Endothelial cell of umbilical vein (primary cell): ENCODE measurements at places on chromosomes 6 and 20. TPM values are rescaled to one million over a fixed set of nuclear protein-coding genes. Genes with fewer than 3 reads are reported as not detected.

GRCh38 chr20:56788671-56789610 lies 159.8 kb downstream of the TFAP2C start:
- no peak for DNase-seq

GRCh38 chr6:5761370-5761769 lies 245.4 kb downstream of the NRN1 start:
- no peak for DNase-seq

- DNase-seq = no peak
Measured at GRCh38 chr20:60636417-60636816, 615.6 kb upstream of the CDH4 start.

Gene KCNQ5
- not detected in 2 replicates for polyA plus RNA-seq

GRCh38 chr20:35091816-35092523 lies 637 bp downstream of the TRPC4AP start:
- DNase-seq = peak; percentile 50

GRCh38 chr6:137880746-137881521 lies 13.9 kb downstream of the TNFAIP3 start:
- DNase-seq = no peak

GRCh38 chr6:131182991-131183425 lies 47.7 kb downstream of the AKAP7 start:
- DNase-seq = peak; percentile 56

Gene TRIM40
- not detected in 2 replicates for polyA plus RNA-seq

DNA sequence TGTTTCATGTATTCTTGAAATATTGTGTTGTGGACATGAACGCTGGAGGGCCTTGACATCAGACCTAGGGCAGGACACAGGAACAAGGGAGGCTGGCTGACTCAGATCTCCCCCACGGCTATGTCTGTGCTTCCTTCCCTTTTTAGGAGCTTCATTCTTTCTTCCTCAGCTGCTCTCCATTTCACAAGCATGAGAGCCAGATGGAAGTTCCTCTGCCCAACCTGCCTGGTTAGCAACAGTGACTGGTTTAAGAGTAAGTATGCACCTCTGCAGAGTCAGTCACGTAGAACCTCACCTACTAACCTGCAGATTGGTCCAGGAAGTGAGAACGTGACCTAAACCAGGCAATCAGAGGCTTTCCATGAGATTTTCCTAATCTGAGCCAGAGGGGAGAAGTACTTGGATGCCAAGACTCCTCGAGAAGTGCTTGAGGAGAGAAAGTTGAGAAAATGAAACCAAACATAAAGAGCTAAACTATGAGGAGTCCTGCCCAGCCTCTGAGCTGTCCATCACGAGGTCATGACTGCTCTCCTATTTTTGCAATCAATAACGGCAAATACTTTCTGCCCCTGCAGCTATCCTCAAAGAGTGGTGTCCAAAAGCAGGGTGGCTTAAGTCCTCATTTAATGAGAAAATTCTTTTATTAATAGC lies 465.2 kb upstream of the CITED2 start:
- DNase-seq = no peak

Gene COL19A1
- polyA plus RNA-seq = not detected in 2 replicates

DNA sequence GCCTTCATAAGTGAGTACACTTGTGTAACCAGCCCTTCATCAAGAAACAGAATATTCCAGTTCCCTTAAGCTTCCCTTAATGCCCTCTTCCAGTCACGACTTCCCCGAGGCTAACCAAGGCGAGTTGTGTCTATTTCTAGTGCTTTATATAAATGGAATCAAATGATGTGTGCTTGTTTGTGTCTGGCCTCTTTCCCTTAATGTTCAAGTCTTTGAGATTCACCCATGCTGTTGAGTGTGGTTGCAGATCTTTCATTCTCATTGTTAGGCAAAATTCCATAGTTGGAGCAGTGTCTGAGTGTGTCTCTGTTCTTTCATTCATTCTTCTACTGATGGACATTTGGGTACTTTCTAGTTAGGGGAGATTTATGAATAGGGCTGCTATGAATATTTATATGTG lies 135.0 kb downstream of the CEBPB start:
- no peak for DNase-seq

DNA sequence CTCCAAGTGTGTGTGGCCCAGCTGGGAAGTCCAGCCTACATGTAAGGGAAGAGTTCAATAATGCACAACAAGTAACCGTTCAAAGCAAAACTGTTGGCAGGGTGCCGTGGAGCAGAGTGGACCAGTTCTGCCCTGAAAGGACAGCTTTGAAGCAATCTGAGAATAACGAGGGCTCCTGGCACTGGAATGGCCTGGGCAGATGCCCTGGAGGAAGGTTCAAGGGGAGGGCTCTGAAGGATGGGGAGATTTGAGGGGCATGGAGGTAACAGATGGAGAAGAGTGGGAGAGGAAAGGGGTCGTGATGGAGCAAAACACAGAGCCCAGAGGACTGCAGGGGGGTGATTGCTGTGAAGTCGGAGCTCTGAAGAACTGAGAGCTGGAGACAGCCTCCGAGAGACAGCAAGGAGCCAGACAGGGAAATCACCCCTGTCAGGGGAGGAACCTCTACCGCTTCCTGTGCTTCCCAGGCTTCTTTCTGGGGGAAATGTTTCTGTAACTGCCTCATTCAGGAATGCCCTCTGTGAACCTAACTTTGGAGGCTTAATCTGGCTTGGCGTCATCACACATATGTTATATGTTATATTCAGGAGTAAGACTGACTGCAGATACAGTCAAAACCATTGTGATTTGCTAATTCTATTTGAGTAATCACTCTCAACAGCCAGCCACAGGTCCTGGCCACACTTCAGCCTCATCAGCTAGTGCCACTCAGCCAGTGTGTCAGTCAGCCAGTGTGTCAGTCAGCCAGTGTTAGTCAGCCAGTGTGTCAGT lies 41.2 kb downstream of the ZC3H12D start:
- no peak for DNase-seq

Gene ZKSCAN8
- 6.6 and 9.4 TPM in 2 replicates for polyA plus RNA-seq

GRCh38 chr6:105767541-105767940 lies 318.6 kb upstream of the PRDM1 start:
- no peak for DNase-seq

- DNase-seq = no peak
Measured at GRCh38 chr6:165117121-165117520, 192.3 kb downstream of the C6orf118 start.

GRCh38 chr20:41617059-41617901 lies 897 bp downstream of the CHD6 start:
- peak; percentile 49 for DNase-seq

Gene CFB
- polyA plus RNA-seq = 0.87 and 1.0 TPM in 2 replicates

Gene MANEA
- polyA plus RNA-seq = 4.0 and 5.2 TPM in 2 replicates

- no peak for DNase-seq
Measured at GRCh38 chr6:44535967-44536366, 148.5 kb downstream of the CDC5L start.

Gene TAGAP
- polyA plus RNA-seq = not detected in 2 replicates

DNA sequence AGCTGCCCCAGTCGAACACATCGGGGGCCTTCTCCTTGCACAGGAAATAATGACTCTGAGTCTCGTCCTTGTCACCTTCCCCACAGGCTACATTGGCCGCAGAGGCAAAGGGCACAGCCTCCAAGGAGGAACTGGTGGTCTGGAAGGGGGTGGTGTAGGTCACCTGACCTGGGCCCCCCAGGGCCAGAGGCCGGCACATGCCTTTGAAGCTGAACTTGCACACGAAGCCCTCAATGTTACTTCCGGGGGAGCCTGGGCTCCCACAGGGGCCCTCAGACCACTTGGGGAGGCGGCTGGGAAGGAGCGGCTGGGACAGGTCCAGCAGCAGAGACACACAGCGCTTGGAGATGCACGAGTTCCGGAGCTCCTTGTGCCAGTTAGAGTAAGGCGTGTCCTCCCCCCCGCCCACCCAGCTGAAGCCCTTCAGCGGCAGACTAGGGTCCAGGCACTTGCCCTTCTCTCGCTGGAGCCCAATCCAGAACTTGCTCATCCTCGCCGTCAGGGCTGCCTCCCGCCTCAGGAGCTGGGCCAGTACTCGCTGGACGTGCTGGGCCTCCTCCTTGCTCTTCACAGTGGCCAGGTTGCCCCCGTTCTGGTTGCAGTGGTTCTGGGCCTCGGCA lies 578 bp downstream of the CD93 start:
- DNase-seq = no peak

DNA sequence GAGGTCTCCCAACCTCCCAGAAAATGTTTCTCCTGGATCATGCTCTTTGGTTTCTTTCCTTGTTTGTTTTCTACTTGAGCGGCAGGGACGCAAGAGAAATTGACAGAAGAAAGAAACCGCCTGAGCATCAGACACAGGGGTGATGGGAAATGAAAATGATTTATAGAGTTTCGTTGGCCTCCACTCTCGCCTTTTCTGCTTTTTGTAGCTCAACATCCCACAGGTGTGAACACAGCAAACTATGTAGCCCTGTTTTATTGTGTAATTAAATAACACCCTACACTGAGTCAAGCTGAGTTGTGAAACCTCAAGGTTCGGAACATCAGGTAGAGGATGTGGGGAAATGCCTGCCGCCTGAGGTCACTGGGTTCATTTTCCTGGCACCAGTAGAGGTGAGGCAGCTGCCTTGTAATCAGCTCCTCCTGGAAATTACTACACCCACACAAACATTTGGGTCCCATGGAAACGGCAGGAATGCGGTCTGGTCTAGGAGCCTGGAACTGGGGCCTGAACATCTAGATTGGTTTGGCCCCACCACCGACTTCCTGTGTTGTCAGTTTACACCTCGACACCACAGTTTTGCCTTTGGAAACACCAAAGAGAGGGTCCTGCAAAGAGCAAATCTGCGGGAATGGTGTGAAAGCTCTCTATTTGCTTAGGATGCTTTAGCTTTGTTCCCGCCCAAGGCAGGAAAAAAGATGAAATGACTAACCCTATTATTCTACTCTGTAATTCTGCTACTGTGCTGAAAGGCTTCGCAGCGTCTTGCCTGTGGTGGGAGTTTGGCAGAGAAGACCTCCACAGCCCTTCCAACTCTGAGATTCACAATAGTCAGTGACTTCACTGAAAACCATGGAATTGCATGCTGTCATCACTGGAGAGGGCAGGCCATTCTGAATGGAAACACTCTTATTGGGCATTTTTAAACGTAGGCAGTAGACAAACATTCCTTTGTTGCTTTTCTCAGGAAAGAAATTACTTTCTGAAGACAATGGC lies 53.0 kb downstream of the ADAT2 start:
- DNase-seq = peak; percentile 49

- DNase-seq = no peak
Measured at GRCh38 chr6:31687860-31688693, 7.2 kb upstream of the LY6G5C start.

- no peak for DNase-seq
Measured at GRCh38 chr6:101129851-101130250, 248.7 kb upstream of the ASCC3 start.

DNA sequence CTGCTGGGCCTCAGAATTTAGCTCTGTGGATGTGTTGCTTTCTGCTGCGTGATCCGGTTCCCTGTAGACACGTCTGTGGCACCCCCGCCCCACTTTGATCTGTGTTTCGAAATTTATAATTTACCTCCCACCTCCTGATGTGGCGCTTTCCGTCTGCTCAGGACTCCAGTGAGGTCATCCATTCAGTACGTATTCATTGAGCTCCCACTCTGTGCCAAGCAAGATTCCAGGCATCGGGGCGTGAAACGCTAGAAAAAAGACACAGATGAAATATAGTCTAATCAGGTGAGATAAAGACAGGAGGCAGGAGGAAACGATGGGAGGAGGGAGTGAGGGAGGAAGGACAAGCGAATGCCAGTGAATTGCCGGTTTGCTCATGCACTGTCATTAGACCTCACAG lies 431.9 kb upstream of the SULF2 start:
- DNase-seq = no peak

Gene COL20A1
- not detected in 2 replicates for polyA plus RNA-seq

DNA sequence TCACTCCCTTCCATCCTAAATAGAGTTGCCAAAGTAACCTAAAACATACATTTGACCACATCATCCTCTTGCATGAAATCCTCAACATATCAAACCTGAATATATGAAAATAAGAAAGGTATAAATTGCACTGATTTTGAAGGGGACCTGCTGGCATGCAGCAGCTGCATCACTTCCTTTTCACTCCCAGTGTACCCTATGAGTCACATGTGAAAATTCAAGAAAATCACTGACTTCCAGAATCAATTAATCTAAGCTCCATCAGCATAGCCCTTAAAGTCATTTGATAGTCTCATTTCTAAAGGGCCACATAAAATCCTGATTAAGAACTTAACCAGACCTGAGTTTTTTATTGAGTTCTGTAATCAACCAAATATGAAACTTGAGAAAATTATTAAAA lies 24.3 kb downstream of the SNX14 start:
- peak; percentile 55 for DNase-seq

Gene PCMT1
- polyA plus RNA-seq = 78.5 and 102 TPM in 2 replicates

DNA sequence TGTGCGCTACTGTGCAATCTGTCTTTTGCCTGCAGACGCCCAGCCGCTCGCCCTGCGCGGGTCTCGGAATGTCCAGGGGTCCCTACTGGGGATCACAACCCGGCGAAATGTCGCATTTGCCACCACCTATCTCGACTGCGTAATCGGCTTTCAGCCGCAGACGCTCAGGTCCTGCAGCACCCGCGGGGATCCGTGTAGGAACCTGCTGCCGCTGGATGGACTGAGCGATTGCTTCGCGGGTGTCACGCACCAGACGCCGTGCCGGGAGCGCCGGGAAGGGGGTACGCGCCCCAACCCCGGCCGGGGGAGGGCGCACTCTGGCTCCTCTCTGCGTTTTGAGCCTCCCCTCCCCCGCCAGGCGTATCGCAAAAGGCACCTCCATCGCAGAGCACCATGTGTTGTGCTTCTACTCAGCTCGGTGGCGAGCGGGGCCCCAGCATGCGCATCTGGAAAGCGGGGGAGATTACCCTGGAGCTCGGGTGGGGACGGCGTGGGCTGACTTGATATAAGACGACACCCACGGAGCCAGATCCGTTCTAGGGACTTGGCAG lies 747 bp upstream of the PTPRA start:
- DNase-seq = peak; percentile 64

Gene HFE
- 5.4 and 8.1 TPM in 2 replicates for polyA plus RNA-seq

Gene CST5
- polyA plus RNA-seq = not detected in 2 replicates

Gene ANGPT4
- polyA plus RNA-seq = not detected in 2 replicates

DNA sequence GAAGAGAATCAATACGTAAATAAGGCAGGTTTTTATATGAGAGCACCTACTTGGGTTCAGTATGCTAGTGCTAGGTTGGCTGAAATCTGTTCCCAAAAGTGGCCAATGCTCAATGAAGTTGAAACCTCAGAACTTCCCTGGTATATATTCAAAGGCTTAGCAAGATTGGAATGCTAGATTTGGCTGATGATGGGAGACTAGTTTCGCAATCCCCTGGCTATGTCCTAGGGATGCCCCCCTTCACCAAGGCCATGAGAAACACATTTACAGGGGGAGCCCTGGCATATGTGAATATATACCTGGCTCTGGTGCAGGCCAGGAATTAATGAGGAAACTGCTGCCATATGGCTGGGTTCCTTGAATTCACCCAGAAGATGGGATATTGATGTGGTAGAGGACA lies 142.4 kb upstream of the C6orf118 start:
- DNase-seq = no peak

Gene PEDS1
- polyA plus RNA-seq = 131 and 182 TPM in 2 replicates

DNA sequence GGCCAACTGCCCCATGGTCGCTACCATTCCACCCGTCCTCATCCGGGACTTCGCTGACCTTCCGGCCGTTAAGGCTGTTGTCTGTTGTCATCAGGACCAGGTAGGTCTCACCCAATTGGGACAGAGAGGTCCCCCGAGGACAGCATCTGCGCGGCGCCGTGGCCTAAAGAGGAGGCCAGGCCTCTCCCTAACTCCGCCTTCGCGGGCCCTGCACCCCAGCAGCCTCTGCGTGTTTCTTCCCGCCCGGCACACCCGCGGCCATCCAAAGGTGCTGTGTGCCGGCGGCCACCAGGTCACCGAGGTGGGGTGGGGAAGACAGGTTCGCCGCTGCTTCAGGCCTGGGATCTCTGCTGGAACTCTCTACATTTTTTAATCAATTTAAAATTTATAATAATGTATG lies 9.0 kb downstream of the OR2W1 start:
- no peak for DNase-seq
